Heart left ventricle (tissue), 16 donors: ENCODE measurements at places on chromosomes 11 and 22. TPM values are rescaled to one million over a fixed set of nuclear protein-coding genes. Genes with fewer than 3 reads are reported as not detected.

MS4A12 gene
- polyA plus RNA-seq = not detected

TESMIN gene
- polyA plus RNA-seq = 0.34 TPM

SCGB1C1 gene
- polyA plus RNA-seq = not detected

TMEM41B gene
- 21.7 TPM for polyA plus RNA-seq

CTSW gene
- 0.53 TPM for polyA plus RNA-seq

FDXACB1 gene
- 0.69 TPM for polyA plus RNA-seq

STX3 gene
- polyA plus RNA-seq = 16.6 TPM

EFCAB6 gene
- polyA plus RNA-seq = 0.53 TPM

XKR3 gene
- polyA plus RNA-seq = not detected

MRGPRX4 gene
- not detected for polyA plus RNA-seq

PRDM10 gene
- 1.6 TPM for polyA plus RNA-seq

B3GAT1 gene
- polyA plus RNA-seq = 0.04 TPM

OR52I1 gene
- not detected for polyA plus RNA-seq

C11orf87 gene
- 0.04 TPM for polyA plus RNA-seq

RASGRP2 gene
- 78.9 TPM for polyA plus RNA-seq

MRPL21 gene
- polyA plus RNA-seq = 230 TPM

PPARA gene
- polyA plus RNA-seq = 60.9 TPM

CREB3L1 gene
- polyA plus RNA-seq = 30.9 TPM

SAMM50 gene
- polyA plus RNA-seq = 54.7 TPM

PGR gene
- 2.7 TPM for polyA plus RNA-seq

TEX12 gene
- polyA plus RNA-seq = 0.27 TPM

BEST1 gene
- polyA plus RNA-seq = 2.8 TPM

KDM4D gene
- 0.19 TPM for polyA plus RNA-seq

TMEM121B gene
- polyA plus RNA-seq = 0.49 TPM

SLC22A8 gene
- not detected for polyA plus RNA-seq

ACRV1 gene
- not detected for polyA plus RNA-seq

OR8B8 gene
- polyA plus RNA-seq = not detected

GTF2H1 gene
- polyA plus RNA-seq = 11.1 TPM

KRTAP5-7 gene
- not detected for polyA plus RNA-seq

TBX10 gene
- polyA plus RNA-seq = 0.11 TPM

ENTHD1 gene
- not detected for polyA plus RNA-seq

SLC35E4 gene
- polyA plus RNA-seq = 5.1 TPM

OR5B17 gene
- not detected for polyA plus RNA-seq

OR4A16 gene
- not detected for polyA plus RNA-seq

DCDC1 gene
- 0.08 TPM for polyA plus RNA-seq

APOA5 gene
- not detected for polyA plus RNA-seq

TUBA8 gene
- polyA plus RNA-seq = 338 TPM

MS4A13 gene
- not detected for polyA plus RNA-seq

MAPK8IP2 gene
- 0.23 TPM for polyA plus RNA-seq

OR52N4 gene
- not detected for polyA plus RNA-seq
